Ovary (tissue), 10 donors: ENCODE measurements at places on chromosomes 12 and 14.

GRCh38 chr12:57840726-57841125 lies 5.8 kb downstream of the CTDSP2 start:
- H3K36me3 ChIP-seq, result no peaks in the 10 kb centered on the region
- H3K4me1 ChIP-seq, result peaks cover 37% of the 10 kb centered on the region

DNA sequence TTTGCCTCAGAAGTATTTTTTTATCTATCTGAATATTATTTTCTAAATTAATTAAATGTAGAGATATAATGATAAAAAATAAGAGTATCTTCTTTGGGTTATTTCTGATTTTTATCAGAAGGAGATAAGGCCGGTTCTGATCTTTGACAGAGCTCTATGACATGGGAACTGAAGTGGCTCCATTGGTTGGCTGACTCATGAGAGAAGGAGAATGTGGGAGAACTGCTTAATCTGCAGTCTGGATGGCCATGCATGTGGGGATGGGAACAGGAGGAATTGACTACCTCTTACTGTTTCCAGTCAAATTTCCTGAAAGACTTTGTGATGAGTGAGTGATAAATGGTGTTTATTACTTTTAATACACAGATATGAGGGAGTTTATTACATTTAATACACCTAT lies 155.8 kb upstream of the ATP2B1 start:
- H3K27ac ChIP-seq, result no peak overlapping the region
- DNase-seq, result no peak
- H3K4me3 ChIP-seq, result no peak overlapping the region
- no peaks in the 10 kb centered on the region for H3K4me1 ChIP-seq
- no peaks in the 10 kb centered on the region for H3K27me3 ChIP-seq

- H3K27ac ChIP-seq, result no peak overlapping the region
- H3K36me3 ChIP-seq, result no peaks in the 10 kb centered on the region
- H3K4me1 ChIP-seq, result no peaks in the 10 kb centered on the region
- H3K27me3 ChIP-seq, result no peaks in the 10 kb centered on the region
- H3K4me3 ChIP-seq, result no peak overlapping the region
These were observed 48.8 kb upstream of the SLCO1C1 start for GRCh38 chr12:20646239-20646827.

- no peaks in the 10 kb centered on the region for H3K36me3 ChIP-seq
- H3K4me3 ChIP-seq, result no peak overlapping the region
- H3K27me3 ChIP-seq, result no peaks in the 10 kb centered on the region
These were observed 11.2 kb downstream of the KRT72 start for GRCh38 chr12:52590021-52590420.

GRCh38 chr14:91302391-91302790 lies 57.9 kb upstream of the GPR68 start:
- no peaks in the 10 kb centered on the region for H3K27me3 ChIP-seq
- no peak overlapping the region for H3K4me3 ChIP-seq
- no peaks in the 10 kb centered on the region for H3K4me1 ChIP-seq
- H3K27ac ChIP-seq, result no peak overlapping the region
- no peak for DNase-seq

GRCh38 chr14:71321574-71322315 lies 414.5 kb downstream of the PCNX1 start:
- no peak for DNase-seq
- H3K36me3 ChIP-seq, result no peaks in the 10 kb centered on the region
- H3K27me3 ChIP-seq, result no peaks in the 10 kb centered on the region
- H3K27ac ChIP-seq, result peak overlapping the region; percentile 98
- H3K4me3 ChIP-seq, result peak overlapping the region; percentile 84

GRCh38 chr12:90964616-90965015 lies 9.6 kb upstream of the CCER1 start:
- no peaks in the 10 kb centered on the region for H3K27me3 ChIP-seq
- DNase-seq, result no peak
- no peaks in the 10 kb centered on the region for H3K4me1 ChIP-seq
- H3K27ac ChIP-seq, result no peak overlapping the region

DNA sequence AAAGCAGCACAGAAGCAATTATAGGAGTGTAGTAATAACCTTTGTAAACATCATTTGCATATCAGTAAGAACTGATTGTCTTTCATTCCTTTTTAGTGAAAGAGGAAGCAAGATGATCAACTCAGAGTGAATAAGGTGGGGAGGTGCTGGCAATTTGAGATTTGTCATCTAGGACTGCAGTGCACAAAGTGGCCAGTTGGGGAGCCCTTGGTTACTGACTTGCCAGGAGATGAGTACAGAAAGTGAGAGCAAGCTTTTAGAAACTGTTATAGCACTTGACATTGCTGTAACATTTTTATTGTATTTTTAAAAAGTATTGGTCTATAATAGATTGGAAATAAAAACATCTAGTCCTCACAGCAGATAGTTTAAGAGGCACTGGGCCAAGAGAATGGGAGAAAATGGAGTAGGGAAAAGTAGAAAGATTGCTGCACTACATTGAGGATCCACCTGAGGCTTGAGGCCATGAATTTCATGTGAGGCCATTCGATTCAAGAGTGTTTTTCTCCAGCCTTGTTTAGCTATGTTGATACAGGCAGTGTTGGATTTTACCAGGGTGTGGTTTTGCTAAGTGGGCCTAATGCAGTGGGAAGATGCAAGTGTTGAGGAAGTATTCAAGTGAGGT lies 98.2 kb downstream of the SNAPC1 start:
- no peaks in the 10 kb centered on the region for H3K27me3 ChIP-seq
- no peak overlapping the region for H3K4me3 ChIP-seq
- H3K27ac ChIP-seq, result no peak overlapping the region
- H3K36me3 ChIP-seq, result no peaks in the 10 kb centered on the region
- no peaks in the 10 kb centered on the region for H3K4me1 ChIP-seq
